ENCODE measurements at places on chromosomes 7 and 10.

GRCh38 chr10:78867555-78867939 lies 201.2 kb upstream of the ZMIZ1 start:
- DNase-seq: no peak

GRCh38 chr10:84665883-84666463 lies 337.6 kb downstream of the CCSER2 start:
- no peak for DNase-seq

- no peak for DNase-seq
Observed at GRCh38 chr10:58546722-58547445, 34.2 kb downstream of the BICC1 start.

- no peak for DNase-seq
Observed at GRCh38 chr10:106338486-106338885, 826.0 kb downstream of the SORCS1 start.

DNA sequence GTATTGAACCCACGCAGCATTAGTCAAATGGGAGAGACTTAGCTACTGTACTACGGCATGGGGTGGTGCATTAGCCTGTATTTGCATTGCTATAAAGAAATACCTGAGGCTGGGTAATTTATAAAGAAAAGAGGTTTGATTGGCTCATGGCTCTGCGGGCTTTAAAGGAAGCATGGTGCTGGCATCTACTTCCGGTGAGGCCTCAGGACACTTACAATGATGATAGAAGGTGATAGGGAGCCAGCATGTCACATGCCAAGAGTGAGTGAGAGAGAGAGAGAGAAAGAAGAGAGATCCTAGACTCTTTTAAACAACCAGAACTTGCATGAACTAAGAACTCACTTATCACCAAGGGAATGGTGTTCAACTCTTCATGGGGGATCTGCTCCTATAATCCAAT lies 27.2 kb upstream of the CREB3L2 start:
- no peak for DNase-seq

GRCh38 chr7:67644151-67644550 lies 647.5 kb downstream of the TYW1 start:
- no peak for DNase-seq

DNA sequence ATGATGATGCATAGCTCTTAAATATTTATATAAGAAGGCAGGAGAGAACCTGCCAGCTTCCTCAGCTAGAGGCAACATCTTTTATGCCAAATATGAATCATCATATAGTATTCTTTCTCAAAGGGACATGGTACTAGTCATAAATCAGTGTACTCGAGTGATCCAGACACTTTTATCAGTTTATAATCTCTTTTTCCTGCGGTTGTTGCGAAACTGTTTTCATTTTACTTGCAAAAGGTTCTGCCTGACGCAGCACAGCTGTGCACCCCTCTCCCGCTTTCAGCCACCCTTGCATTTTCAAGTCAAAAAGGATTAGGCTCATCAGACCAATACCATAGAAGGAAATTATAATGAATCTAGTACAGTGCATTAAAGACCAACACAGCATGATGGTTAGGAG lies 332.3 kb upstream of the PRKCQ start:
- DNase-seq: no peak

- DNase-seq: no peak
Observed at GRCh38 chr7:81467964-81468363, 301.9 kb downstream of the HGF start.

DNA sequence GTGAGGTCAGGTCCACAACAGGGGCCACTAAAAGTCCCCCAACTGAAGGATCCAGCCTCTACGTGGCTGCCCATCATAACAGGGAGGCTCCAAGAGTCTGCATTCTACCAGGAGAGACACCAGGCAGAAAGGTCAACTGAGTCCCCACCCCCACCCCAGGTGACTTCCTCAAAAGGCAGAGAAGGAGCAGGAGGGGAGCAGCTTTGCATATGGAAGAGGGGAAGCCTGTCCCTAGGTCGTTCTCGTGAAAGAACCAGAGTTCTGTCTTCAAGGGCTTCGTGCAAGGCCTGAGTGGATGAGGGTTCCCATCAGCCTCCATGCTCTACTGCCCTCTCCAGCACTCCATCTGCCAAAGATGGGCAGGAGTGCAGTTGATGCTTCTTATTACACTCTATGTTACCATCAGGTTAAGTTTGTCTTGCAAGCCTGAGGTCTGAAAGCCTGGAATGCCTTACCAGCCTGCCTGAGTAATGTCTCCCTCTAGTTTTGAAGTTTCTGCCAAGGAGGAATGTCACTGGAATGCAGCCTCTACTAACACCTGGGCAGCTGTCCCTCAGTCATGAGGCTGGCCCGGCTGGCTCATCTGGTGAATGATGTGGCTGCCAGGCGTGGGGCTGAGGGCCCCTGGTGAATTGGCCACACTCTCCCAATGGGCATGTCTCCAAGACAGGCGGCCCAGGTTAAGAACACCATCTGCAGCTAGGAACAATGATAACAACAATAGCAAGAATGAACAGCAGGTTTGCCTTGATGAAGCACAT lies 54.3 kb upstream of the SMNDC1 start:
- DNase-seq: no peak

Measured in stimulated activated CD4-positive, alpha-beta T cell treated with anti-CD3 and anti-CD28 coated beads, Interleukin-1b, Interleukin-23, amount 100 ng/mL, for 1 hour (primary cell).